NCI-H1436 treated with DMSO at 0.1 percent for 48 hours (cell line): ENCODE measurements at places on chromosomes 16 and 17.

- DNase-seq = no peak
Observed at GRCh38 chr17:4480929-4481898, 17.5 kb upstream of the SPNS2 start.

GRCh38 chr16:52573365-52574299 lies 26.7 kb upstream of the TOX3 start:
- DNase-seq = no peak

- no peak for DNase-seq
Observed at GRCh38 chr16:59758848-59759247, 1024.7 kb upstream of the GOT2 start.

DNA sequence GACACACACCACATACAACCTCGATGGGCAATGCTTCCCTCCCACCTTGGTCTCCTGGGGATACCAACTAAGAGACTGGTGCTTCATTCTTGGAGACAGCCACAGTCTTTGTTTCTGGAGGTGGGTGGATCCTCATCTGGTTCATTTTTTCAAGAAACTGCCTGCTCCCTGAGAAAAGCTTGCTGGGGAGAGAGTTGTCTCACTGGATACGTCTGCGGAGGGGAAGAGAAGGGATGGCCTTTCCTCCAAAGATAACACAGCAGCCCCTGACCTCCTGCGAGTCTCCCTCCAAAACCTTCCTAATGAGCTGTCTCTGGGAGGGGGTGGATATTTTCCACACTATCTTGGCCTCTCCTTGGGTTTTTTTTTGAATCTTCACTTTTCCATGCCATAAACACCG lies 221.2 kb downstream of the SOX9 start:
- DNase-seq = no peak

- DNase-seq = no peak
Observed at GRCh38 chr16:81607805-81608522, 163.4 kb downstream of the CMIP start.

DNA sequence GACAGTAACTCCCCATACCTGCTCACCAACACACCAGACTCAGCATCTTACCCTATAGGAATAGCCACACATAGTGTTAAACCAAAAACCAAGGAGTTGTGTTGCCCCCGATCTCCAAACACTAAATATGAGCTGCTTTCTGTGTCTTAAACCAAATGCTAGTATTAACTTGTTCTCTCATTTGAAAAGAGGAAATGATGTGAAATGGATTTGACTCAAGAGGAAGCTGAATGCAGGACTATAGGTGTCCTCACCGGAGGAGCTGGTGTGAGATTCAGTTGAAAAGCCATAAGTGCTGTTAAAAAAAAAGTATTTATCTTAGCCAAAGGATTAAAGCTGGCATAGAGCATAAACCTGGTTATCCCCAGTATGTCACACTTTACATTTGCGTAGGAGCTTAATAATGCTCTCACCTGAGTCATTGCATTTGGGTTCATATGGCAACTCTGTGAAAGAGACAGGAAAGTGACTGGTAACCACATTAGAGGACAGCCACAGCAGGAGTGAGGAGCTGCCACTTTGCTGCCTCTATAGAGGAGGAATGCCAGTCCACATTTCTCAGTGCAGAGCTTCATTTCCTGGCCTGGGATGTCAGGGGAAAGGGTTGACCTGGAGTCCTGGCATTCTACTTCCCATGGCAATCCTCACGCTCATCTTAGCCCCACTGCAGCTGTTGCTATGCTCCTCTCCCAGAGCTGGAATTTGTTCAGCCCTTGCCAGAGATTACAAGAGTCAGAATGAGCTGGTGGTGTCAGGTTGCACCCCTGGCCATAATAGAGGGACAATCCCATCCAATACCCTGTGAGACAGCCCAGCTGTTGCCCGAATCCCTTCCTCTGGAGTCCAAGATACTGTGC lies 143.3 kb upstream of the ANKFN1 start:
- no peak for DNase-seq

DNA sequence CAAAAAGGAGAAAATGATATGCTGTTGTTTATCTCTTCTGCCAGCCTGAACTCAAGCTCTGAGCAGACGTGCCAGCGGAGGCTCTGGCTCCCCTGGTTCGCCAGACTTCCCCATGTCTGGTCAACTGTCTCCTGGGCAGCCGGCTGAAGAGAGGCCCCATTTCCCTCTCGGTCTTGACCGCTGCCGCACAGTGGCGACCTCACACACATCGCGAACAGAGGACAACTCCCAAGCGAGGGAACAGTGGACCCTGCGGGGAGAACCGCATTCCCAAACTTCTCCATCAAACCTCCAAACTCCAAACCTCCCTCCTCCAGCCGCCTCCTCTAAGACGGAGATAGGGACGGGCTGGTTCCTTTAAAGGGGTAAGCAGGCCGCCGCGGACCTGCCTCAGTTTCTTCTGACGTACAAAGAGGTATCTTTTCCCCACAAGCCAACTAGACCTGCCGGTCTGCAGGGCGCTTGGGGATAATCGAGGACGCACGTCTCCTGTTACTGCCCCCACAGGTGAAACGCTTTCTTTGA lies 24.9 kb upstream of the RFFL start:
- no peak for DNase-seq

DNA sequence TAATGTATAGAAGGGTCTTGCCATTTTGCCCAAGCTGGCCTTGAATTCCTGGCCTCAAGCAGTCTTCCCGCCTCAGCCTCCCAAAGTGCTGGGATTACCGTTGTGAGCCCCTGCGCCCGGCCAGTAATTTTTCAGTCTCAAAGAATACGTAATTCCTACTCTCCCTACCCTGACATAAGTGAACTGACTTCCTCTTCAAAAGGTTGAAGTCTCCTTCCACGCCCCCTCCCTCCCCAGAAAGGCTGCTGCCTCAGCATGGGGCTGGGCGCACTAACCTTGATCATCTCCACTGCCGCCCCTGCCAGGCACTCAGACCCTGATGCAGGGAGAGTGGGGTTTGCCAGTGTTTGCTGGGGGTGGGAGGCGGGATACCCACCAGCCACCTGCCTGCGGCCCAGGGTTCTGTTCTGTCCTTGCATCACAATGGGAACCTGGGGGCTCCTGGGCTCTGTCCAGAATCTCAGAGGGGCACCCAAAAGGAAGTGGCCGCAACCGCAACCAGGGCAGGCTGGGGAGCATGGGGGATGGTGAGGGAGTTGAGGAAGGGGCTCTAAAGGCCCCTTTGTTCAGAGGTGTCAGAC lies 27.5 kb downstream of the KIFC3 start:
- no peak for DNase-seq

DNA sequence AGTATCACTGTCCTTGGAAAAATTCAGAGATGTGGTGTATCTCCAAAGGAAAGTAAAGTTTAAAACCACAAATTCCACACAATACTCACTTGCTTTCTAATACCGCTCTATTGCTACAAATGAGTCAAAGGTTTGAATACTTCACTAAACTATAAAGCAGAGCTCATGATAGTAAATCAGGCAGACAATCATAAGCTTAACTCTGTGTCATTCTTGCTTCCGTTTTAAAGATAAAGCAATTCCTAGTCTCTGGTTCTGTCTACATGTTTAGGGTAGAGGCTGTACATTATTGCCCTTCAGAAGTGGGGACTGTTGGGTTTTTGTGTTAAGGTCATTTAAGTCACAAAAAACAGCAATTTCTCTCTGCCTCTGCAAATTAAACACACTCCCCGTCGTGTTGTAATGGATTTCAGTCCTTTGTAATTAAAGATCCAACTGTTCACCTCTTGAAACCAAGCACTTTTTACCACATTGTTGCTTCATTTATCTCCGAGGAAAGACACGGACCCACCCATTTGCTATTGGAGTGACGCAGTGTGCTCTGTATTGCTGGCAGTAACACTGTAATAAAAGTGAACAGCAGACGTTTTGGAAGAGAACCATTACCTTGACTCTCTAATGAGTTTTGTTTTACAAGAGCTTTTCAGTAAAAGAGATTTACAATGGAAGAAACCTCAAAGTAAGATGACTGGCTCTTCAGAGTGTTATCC lies 83.1 kb upstream of the CNTNAP4 start:
- DNase-seq = no peak

GRCh38 chr16:63195336-63195735 lies 1159.1 kb upstream of the CDH8 start:
- DNase-seq = no peak

GRCh38 chr17:57872536-57872935 lies 22.7 kb upstream of the MRPS23 start:
- no peak for DNase-seq

DNA sequence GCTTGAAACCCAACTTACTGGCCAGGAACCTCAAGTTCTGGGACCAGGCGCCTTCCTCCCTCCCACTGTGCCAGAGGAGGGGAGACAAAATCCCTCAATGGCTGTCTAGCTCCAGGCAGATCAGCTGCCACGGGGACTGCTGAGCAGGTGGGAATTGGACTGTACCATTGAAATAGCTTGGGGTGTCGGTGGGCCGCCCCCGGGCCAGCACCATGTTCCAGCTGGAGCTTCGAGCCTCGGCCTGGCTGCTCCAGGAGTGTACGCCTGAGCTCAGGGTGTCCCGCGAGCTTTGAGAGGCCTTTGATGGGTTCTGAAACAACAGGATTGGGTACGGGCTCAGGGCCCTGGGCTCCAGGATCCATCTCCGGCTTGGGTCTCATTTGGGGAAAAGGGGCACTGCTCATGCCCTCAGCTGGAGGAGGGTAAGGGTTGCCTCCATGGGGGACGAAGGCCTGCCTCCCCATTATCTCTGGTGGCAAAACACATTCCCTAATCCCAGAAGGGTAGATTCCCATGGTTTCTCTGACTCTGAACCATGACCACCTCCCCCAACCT lies 4.6 kb upstream of the SPATA32 start:
- no peak for DNase-seq

DNA sequence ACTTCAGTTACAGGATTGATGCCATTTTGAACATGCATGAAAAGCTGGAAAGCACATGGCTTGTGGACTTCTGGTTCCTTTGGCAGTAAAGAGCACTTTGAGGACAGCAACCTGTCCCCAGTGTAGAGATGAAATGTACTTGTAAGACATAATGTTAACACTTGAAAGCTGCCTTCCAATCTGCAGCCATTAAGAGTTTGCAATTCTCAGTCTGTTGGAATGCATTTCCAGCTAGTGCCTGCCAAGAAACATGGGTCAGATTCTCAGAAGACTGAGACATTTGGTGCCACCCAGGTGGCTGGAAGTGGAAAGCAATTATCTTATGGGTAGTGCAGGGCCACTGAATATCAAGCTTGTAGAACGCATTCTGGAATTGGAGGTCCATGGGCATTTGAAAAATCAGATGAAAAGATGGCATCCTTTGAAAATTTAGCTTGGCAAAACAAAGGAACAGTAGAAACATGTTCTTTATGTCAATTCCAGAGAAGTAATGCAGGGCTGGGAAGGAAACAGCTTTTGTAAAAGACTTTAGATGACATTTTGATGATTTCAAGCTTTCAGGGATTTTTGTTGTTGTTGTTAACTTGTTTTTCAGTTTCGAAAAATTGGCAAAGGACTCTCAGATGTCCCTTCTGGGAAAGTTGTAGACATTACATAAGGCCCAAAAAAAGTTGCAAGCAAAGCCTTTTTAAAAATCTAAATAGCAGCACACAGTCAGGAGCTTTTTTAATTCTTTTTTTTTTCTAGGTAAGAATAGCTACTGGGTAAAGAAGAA lies 147.0 kb downstream of the ABCA8 start:
- DNase-seq = no peak

- DNase-seq = no peak
Observed at GRCh38 chr17:2874189-2874686, 78.0 kb downstream of the RAP1GAP2 start.

DNA sequence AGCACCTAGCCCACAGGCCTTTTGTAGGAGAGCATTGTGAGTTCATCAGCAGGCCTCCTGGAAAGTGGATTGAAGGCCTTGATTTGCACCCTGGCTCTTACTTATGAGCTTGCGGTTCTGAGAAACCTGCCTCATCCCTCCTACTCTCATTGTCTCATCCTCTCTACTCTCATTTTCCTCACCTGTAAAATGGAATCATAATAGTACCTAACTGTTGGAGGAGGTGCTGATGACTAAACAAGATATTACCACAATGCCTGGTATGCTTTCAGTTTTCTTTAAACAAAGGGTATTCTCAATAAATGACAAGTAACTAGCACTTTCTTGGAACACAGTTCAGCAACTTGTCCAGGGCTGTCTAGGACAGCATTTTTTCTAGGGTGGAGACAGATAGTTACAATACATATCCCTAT lies 243.1 kb upstream of the MAF start:
- DNase-seq = no peak

GRCh38 chr16:81569361-81570034 lies 124.9 kb downstream of the CMIP start:
- DNase-seq = no peak

- DNase-seq = no peak
Observed at GRCh38 chr17:77445760-77446532, 305.2 kb downstream of the SEC14L1 start.

GRCh38 chr16:85650844-85651628 lies 37.7 kb downstream of the GINS2 start:
- no peak for DNase-seq

- DNase-seq = no peak
Observed at GRCh38 chr16:5001571-5001970, 32.2 kb downstream of the NAGPA start.

GRCh38 chr16:49564496-49565229 lies 191.1 kb downstream of the C16orf78 start:
- DNase-seq = no peak

DNA sequence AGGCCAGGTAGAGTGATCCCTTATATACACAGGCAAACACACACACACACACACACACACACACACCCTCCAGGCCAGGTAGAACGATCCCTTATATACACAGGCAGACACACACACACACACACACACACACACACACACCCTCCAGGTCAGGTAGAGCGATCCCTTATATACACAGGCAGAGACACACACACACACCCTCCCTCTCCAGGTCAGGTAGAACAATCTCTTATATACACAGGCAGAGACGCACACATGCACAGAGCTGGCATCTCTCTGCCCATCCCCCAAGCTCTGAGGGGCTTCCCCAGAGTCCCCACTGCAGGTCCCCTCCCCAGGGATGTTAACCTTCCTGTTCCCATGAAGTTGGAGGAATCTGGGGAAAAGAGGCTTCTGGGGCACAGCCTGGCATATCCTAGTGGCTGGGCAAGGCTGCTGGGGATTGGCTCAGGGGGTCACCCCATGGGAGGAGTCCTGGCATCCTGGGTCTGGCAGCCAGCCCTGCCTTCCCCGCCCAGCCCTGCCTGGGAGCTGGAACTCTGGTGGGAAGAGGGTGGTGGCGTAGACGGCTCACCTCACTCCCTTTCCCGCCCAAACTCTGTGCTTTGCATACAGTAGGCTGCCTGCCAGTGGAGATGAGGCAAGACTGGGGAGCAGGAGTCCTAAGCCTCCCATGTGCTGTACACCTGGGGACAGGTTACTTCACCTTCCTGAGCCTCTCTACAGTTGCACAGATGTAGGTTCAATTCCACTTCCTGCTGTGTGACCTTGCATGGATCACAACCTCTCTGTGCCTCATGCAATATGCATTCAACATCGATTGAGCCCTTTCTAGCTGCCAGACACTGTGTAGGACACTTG lies 41.8 kb downstream of the TEKT5 start:
- peak; percentile 61 for DNase-seq

- DNase-seq = peak; percentile 56
Observed at GRCh38 chr16:527015-527903, at the start of gene CAPN15. TSS of gene CAPN15 (plus strand) at chr16:527712. CDS start at chr16:546839, 19,127 bp downstream.

GRCh38 chr17:10716218-10716617 lies 13.6 kb downstream of the TMEM220 start:
- no peak for DNase-seq

- no peak for DNase-seq
Observed at GRCh38 chr16:1367486-1368174, 15.9 kb downstream of the GNPTG start.

- DNase-seq = no peak
Observed at GRCh38 chr16:2364638-2365210, 24.2 kb upstream of the ABCA3 start.
